ENCODE measurements at places on chromosomes 2 and 18.
A peak's percentile ranks its signal among the peaks of the same experiment; 100 is the strongest.

DNA sequence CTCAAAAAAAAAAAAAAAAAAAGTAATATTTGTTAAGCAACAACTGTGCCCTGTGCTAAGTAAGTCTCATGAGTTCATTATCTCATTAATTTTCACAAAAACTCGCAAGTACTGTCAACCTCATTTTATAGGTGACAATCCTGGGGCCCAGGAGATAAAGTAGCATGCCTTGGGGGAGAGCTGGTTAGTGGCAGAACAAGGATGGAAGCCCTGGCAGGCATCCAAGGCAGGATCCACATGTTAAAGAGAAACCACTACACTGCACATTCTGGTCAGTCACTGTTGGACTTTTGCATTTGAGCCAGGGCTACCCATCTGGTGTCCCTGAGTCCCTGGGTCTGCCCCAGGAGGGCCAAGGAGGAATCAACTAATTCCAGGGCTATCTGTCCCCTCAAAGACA lies 54.6 kb downstream of the ZFP36L2 start:
- peak; percentile 82 for DNase-seq

GRCh38 chr2:177430411-177430810 lies 37.8 kb downstream of the AGPS start:
- no peak for DNase-seq

DNA sequence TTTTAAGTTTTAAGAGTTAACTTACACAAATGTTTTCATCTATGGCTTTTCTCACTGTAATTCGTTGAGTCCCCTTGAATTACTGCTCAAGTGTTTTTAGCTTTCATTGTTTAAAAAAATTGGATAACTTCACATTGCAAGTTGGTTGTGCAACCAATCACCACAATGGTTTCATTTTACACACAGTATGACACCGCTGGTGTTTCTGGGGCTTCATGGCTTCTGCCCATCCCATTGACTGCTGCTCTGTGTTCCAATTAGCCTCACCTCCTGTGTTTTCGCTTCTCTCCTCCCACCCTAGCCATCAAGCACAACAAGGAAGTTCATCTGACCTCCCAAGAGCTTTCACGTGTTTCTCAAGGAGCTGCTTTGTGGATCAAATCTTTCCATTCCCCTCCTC lies 199.1 kb upstream of the CHAC2 start:
- no peak for DNase-seq

DNA sequence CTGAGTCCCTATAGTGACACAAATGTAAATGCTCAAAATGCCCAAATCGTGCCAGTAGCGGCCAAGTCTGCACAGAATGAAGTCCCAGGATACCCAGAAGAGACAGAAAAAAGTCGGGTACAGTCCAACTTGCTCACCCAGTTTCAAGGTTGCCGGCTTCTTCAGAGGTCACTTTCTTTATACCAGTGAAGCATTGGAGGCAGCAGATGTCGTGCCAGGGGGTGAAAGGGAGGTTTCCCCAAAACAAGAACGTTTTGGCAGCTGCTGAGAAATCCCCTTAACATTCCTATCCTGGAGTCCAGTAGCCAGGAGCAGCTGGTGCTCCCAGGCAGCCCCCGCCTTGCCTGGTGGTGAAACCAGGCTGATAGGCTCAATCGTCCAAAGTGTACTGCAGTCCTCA lies 58.1 kb upstream of the MCFD2 start:
- no peak for DNase-seq

GRCh38 chr2:100623930-100624329 lies 61.1 kb downstream of the PDCL3 start:
- no peak for DNase-seq

All from Right ventricle myocardium superior (tissue), 1 donor.